ENCODE measurements at places on chromosomes 6 and 20.

DNA sequence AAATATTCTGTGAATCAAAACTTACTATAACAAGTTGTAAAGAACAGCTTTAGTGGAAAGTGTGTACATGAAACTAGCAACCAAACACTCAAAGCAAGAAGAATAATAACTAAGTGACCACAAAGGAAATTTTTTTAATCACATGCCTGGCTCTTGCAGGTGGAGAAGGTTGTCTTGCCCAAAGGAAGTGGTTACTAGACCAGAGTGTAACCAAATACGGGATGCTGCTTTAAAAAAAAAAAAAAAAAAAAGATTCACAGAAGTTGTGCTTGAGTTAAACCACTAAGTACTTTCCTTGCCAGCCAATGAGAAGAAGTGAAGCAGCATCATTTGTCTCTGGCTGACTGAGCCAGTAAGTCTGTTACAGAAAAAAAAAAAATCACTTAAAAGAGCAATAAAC is 19.1 kb upstream of the HLA-DQB1 start:
- no peak for DNase-seq

DNA sequence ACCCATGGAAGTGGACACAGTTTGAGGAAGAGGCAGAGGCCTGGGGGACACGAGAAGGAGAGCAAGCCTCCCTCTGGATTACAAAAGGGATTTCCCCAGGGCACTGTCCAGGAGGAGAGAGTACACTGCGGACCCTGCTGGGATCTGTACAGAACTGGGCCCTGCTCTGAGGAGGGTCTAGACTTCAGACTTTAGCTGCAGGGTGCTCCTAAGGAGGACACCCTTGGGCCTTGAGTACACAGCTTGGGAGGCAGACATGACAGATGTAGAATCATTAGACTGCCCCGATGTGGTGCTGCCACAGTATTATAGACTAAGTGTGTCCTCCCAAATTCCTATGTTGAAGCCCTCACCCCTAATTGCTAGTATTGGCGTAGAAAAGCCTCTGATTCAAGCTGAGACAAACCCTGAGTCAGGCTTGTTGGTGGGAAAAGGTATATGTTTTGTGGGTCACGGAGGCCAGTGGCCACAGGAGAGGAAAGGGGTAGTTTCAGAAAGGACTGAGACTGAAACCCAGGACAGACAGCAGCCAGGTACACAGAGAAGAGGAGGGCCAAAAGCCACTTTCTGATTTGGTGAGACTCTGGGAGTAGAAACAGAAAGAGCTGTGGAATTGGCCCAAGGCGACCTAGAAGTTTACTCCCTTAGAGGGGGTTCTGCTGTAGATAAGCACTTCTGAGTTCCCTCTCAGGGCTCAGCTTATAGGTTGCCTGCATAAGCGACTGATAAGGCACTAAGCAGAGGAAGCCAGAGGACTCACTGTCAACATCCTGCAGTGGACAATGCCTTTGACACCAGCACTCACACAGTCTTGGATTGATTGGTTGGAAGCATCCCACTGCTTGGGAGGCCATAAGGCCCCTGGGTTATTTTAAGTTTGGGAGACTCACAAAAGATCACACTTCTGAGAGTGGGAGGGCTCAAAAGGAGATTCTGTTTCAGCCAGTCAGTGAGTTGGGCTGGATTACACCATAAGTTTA is 16.5 kb upstream of the SH3BGRL2 start:
- DNase-seq, result no peak

- DNase-seq, result no peak
Measured at GRCh38 chr20:32628960-32629530, 43.9 kb upstream of the NOL4L start.

- no peak for DNase-seq
Measured at GRCh38 chr20:3449319-3449718, 21.5 kb upstream of the ATRN start.

Measured in vagina (tissue), 2 donors.